NCI-H1092 treated with DMSO at 0.1 percent for 48 hours (cell line): ENCODE measurements at places on chromosomes 12 and 14.

- no peak for DNase-seq
Measured at GRCh38 chr12:16675438-16675837, 69.5 kb upstream of the LMO3 start.

GRCh38 chr14:35403114-35403602, 1.4 kb downstream of the NFKBIA start:
- DNase-seq, result no peak

DNA sequence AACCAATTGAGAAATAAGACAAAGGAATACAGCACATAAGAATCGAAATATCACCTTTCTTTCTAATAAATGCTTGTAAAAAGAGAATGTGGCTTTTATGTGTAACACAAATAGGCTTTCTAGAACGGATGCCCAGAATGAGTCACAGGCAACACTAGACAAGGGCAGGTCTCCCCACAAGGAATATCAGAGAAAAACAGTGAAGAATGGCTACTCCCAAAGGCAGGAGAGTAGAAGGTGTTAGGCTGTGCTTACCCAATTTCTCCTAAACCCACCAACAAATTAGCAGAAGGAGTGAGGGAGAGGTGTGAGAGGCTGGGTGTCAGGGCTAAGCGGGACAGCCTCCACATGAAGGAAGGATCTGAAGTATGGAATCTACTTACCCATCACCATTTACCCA, 55.2 kb downstream of the GALNT4 start:
- DNase-seq, result no peak

- no peak for DNase-seq
Measured at GRCh38 chr14:65280653-65281052, 131.9 kb upstream of the FUT8 start.

DNA sequence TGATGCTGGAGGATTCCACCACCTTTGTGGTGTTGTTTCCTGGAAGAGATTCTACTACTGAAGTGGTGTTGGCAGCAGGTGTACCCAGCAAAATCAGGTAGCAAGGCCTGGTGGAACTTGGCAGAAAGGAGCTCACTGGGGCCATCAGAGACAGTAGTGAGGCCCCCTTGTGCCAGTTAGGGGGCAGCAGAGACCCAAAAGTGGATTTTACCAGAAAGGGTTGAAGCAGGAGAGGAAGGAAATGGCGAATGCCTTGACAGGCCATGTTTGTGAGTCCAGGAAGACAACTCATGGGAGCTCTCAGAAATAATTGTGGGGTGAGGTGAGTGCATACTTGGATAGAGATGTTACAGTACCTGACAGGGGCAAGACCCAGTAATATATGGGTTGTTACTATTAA, 137.7 kb upstream of the FGD4 start:
- DNase-seq, result no peak

- DNase-seq, result no peak
Measured at GRCh38 chr12:116152268-116152667, 125.2 kb downstream of the MED13L start.
